Adrenal gland (tissue), 19 donors: ENCODE measurements at places on chromosomes 7 and 10.
A peak's percentile ranks its signal among the peaks of the same experiment; 100 is the strongest.

GRCh38 chr7:141071260-141071854 lies 2.5 kb upstream of the TMEM178B start:
- DNase-seq: peak; percentile 65

DNA sequence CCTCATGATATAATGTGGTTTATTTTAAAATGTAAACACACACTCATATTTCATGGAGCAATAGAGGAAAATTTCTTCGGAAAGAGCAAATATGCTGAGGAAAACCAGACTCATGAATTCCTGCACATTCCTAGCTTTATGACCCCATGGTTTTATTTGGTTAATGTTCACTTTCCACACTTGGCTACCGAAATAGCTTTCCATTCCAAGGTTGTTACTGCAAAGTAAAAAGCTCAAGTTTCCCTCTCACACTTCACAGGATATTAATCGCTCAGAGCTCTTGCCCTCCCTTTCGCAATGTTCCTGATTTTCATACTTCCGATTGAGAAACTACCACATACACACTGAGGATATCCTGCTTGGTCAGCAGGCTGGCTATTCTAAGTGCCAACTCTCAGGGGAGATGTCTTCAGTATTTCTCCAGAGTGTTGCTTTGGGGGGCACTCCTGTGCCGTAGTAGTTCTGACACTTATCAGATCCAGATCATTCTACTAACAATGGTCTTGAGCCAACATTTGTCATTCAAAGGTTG lies 77.5 kb upstream of the STEAP1B start:
- DNase-seq: peak; percentile 60

GRCh38 chr10:9745158-9745557 lies 1272.5 kb upstream of the CELF2 start:
- DNase-seq: no peak

DNA sequence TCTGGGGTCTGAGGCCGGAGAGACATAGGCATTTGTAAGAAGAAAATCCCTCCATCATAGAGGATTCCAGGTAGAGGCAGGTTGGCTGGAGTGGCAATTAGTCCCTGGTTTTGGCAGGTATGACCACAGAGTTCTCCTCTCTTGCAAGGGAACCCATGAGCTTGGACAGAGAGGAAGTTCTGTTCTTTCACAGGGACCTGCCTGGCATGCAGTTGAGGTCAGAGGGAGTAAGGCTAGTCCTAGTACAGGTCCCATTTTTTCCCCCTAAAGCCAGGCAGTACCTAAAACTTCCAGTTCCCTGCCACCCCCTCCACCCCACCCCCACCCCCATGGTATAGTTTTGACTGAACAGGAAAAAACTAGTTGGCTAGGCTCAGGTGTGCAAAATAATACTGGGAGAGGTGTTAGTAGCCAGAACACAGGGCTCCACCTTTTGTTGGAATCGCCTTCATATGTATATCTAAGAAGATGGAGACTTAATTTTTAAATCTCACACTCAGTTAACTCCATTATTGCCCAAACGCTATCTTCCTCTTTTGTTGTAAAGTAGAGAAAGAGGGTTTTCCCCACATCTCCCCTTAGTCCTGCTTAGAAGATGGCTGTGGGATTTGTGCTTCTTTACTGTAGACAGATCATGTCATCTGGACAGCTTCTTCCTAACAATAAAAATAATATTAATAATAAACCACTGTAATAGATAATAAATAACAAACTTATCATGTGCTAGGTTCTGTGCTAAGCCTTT lies 188.1 kb downstream of the TCF7L2 start:
- DNase-seq: no peak

GRCh38 chr7:131741446-131741845 lies 185.0 kb upstream of the PODXL start:
- DNase-seq: no peak

- DNase-seq: no peak
Observed at GRCh38 chr10:2436933-2437332, 630.4 kb upstream of the PFKP start.

DNA sequence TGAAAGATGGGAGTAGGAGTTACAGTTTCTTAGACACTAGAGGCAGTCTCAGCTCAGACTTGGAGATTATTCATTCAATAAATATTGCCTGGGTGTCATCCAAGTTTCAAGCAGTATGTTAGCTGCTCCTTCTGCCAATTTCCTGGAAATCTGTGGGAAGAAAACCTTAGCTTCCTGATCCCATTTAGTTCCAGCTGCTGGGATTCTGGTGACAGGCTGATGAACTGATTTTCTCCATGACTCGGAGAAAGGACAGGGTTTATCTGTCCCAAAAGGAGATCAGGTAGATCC lies 95.8 kb downstream of the CLEC2L start:
- no peak for DNase-seq

GRCh38 chr10:7933757-7934156 lies 115.5 kb downstream of the TAF3 start:
- DNase-seq: no peak

DNA sequence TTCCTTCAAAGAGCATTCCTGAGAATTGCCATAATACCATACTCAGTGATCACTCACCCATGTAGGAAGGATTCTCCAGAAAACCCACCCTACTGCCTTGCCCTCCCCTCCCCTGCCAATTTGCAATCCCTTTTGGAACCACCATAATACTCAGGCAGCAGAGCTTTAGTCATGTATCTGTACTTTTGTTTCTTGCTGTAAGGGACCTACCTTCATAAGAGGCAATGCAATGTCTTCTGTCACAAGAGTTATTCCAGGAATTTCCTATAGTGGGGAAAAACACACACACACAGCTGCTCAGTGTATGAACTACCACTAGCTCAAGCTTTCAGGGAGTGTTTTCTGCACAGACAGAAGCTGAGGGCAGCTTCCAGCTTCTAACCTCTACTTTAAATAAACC lies 67.0 kb downstream of the GSAP start:
- no peak for DNase-seq

GRCh38 chr10:119395280-119396007 lies 147.1 kb downstream of the RGS10 start:
- DNase-seq: peak; percentile 49

GRCh38 chr10:19498393-19499290 lies 317.6 kb upstream of the PLXDC2 start:
- no peak for DNase-seq

GRCh38 chr10:18264466-18265050 lies 124.3 kb downstream of the CACNB2 start:
- no peak for DNase-seq

DNA sequence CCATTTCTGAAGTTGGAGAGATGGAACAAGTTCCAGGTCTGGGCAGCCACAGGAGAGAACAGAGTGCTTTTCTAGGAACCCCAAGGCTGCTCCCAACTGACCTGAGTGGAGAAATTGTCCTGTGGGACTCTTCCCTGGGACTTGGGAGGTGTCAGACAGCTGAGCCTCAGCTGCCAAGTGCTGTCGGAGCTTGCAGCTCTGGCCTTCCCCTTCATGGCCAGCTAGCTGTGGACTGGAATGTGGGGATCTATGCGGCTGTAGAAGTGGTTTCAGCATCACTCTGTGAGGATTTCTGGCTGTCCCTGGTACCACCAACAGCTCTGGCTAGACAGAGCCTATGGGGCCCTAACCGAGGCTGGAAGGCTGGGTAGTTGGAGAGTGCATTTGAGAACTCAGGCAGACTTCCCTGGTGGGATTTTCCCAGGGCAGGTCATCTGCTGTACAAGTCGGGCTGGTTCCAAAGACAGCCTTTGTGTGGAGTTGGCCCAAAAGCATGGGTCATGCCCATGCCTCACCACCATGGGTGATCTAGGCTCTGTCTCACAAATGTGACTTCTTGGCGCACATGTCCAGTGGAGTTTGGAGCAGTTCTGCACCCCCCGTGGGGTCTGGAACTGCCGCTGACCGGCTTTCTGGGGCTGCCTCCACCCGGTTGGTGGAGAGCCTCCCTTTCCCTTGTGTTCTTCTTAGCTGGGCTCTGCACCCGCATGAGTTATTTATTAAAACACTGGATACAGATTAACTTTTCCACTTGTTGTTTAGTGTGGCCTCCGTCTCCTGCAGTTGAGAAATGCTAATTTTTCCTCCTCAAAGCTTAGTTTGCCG lies 10.9 kb downstream of the SUFU start:
- no peak for DNase-seq

DNA sequence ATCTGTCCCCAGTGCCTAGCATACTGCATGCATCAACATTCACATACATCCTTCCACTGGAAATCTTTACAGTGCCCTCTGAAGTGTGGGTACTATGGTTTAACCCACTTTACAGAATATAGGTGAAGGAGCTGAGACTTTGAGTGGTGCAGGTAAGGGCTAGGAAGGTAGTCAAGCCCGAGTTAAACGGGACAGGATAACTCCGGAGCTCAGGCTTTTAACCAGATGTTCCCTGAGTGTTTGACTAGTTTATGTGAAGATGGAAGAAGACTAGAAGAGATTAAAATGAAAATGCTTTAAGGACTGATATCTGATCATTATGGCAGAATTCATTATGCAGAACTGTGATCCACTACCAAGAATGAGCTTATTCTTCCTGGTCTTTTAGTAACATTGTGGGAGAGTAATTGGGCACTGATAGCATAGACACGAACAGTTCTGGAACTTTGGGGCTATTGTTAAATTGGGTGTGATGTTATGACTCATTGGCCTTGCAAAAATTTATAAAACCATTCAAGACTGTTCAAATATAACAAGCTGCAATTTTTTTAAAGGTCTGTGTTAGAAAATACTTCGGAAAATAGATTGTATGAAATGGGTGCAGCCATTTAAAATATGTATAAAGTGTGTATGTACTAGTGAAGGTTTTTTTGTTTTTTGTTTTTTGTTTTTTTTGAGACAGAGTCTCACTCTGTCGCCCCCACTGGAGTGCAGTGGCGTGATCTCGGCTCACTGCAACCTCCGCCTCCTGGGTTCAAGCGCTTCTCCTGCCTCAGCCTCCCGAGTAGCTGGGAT lies 4.4 kb downstream of the CUL1 start:
- no peak for DNase-seq

GRCh38 chr10:79248341-79249185 lies 98.7 kb upstream of the PPIF start:
- peak; percentile 61 for DNase-seq

GRCh38 chr7:101308245-101309085 lies 13.1 kb downstream of the IFT22 start:
- peak; percentile 26 for DNase-seq

DNA sequence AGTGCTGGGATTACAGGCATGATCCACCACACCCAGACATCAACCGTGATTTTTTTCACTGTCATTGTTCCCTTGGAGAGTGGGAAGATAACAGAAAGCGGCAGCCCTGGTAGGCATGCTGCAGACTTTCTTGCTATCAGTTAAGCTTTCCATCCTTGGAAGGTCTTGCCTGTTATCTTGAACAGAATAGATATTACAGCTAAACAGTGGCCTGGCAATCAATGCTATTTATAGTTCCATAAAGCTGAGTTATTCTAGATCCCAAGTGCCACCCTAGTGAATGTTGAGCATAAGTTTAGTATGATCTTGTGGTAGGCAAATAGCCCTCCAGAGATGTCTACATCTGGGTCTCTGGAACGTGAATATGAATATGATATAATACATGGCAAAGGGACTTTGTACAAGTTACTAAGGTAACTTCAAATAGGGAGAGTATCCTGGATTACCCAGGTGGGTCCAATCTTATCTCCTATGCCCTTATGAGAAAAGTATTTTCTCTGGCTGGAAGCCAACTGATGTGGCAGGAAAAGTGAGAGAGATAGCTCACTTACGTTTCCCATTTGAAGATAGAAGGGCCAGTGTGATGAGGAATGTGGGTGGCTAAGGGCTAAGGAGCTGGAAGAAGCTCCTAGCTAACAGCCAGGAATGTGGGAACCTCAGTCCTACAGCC lies 609.1 kb upstream of the IGFBP3 start:
- no peak for DNase-seq
